Osteocyte (in vitro differentiated cells): ENCODE measurements at places on chromosomes 6 and 20.

DNA sequence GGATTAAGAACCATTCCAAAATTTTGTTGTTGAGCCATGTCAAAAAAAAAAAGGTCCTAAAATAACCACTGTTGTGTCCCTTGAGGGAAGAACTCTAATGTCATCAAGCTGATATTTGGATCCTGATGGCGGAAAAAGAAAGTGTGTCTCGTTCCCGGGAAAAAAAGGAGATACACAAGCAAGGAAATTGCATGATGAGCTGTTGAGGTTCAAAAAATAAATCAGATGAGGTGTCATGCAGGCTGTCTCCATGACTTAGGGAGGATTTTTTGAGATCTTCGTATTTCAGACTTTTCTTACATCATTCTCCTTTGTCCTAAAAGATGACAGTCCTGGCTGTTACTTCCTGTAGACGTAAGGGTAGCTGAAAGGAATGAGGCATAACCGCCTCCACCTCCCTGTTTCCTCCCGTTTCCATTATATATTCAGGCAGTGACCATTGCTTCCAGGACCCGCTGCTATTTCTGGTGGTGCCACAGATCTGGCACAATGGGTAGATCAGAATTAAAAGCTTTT is 117.3 kb upstream of the TNFAIP3 start:
- no peak for DNase-seq

GRCh38 chr6:21157186-21157929 is 436.2 kb upstream of the SOX4 start:
- DNase-seq, result no peak

DNA sequence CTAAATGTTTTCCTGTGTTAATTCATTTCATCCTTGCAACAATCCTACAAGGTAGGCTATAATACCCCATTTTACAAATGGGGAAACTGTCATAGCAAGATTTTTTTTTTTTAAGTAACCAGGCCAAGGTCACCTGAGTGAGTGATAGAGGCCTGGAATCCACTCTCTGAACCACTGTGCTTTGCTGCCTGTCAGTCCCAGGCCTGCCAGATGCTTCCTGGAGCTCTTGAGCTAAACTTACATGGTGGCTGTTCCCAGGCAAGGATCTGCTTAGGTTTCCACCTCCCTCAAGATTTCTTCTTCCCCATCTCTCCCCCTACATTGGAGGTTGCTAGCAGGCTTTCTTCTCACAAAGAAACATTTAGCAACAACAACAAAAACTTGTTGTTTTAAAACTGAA is 32.7 kb upstream of the RNF8 start:
- peak; percentile 6 for DNase-seq

- no peak for DNase-seq
Observed at GRCh38 chr6:17258749-17259148, 22.4 kb upstream of the RBM24 start.

DNA sequence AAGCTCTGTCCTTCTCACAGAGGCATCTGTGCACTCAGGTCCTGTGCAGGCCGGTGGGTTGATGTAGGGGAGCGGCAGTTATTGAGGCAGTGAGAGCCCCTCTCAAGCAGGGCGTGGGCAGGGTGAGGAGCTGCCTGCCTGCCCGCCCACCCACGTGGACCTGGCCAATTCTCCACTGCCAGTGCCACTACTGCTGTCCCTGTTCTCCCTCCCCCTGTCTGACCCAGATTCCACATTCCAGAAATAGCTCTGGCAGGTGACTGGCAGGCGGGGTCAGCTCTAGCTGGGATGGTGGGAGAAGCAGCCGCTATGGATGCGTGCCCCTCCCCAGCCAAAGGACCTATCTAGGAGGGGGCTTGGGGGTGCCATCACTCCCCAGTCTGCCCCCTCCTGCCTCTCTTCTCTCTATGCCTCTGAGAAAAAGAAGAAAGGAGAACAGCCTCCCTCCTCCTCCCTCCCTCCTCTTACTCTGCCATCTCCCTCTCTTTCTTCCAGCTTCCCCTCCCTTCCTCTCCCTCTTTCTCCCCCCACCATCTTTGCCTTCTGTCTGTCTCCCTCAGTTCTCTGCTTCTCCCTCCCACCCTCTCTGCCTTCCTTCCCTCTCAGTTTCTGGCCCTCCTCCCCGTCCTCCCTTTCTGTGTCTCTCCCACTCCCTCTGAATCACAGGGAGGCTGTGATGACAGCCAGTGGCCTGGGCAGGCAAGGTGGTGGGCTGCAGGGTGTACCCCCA is 86.5 kb upstream of the MYL9 start:
- no peak for DNase-seq

GRCh38 chr6:156840136-156840535 is 63.0 kb downstream of the ARID1B start:
- no peak for DNase-seq

GRCh38 chr6:152463164-152463563 is 174.0 kb downstream of the SYNE1 start:
- no peak for DNase-seq

DNA sequence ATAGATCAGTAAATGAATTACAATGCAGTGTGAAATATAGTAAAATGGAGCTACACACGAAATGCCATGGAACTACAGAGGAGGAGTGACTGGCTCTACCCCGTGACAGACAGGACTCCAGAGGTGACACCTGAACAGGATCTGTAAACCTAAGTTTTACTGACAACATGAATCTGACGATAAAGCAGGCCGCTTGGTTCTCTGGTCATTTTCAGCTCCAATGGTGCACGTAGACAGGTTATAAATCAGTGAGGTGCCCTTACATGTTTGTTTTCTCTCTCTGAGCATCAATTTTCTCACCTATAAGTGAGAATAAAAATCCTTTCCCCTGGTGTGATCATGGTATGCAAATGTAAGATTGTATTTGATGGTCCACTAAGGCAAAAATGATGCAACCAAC is 301.7 kb upstream of the PLN start:
- no peak for DNase-seq

DNA sequence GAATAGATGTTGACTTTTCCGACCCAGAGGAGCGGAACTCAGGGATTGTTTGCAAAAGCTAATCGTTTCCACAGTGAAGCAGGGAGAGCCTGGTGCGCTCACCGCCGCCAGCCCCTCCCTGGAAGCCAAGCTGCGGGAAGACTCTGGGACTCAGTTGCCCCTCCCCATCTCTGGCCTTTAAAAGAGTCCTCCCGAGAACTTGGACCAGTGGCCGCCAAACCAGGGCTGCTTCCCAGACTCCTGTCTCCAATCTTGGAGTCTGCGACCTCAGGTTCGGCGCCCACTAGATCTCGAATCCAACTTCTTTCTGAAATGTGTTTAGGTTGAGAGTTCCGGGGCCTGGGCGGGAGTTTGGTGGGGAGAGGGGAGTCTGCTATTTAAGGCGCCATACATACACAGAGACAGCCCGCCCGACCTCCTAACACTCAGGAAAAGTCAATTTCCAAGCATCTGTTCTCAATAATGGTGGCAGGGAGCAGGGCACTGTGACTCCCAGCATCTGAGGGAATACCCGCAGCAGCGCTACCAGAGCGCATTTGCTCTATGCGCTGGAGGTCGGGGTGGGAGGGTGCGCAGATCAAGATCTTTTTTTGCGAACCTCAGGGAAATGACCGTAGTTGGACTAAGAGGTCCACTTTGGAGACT is 800 bp upstream of the GRIK2 start:
- no peak for DNase-seq

- no peak for DNase-seq
Observed at GRCh38 chr6:101429270-101429669, 35.8 kb downstream of the GRIK2 start.

GRCh38 chr20:19210391-19211155 is 1.9 kb upstream of the SLC24A3 start:
- no peak for DNase-seq

GRCh38 chr6:159305804-159306537 is 136.8 kb downstream of the FNDC1 start:
- no peak for DNase-seq

- no peak for DNase-seq
Observed at GRCh38 chr6:17225767-17226630, 55.2 kb upstream of the RBM24 start.

GRCh38 chr6:109794201-109794923 is 103.3 kb downstream of the FIG4 start:
- no peak for DNase-seq

DNA sequence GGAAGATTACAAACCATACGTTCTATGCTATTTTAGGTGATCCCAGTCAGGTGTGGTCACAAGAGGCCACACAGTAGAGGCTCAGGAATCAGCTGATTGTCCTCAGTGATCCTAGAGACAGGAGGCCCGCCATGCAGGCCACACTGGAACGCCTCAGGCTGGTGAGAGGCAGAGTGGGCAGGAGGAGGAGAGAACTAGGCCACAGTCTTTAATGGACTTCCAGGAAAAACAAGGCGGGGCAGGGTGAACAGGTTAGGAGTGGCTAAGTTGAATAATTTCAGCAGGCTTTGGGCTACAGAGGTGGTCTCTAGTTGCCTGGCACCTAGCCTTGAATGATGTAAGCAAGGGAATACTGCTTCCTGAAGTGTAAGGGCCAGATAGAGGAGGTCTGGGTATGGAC is 101.2 kb downstream of the GMDS start:
- DNase-seq, result no peak
